ENCODE measurements at places on chromosomes 6 and 20.

- DNase-seq = no peak
Measured at GRCh38 chr6:112298816-112299281, 44.5 kb upstream of the LAMA4 start.

DNA sequence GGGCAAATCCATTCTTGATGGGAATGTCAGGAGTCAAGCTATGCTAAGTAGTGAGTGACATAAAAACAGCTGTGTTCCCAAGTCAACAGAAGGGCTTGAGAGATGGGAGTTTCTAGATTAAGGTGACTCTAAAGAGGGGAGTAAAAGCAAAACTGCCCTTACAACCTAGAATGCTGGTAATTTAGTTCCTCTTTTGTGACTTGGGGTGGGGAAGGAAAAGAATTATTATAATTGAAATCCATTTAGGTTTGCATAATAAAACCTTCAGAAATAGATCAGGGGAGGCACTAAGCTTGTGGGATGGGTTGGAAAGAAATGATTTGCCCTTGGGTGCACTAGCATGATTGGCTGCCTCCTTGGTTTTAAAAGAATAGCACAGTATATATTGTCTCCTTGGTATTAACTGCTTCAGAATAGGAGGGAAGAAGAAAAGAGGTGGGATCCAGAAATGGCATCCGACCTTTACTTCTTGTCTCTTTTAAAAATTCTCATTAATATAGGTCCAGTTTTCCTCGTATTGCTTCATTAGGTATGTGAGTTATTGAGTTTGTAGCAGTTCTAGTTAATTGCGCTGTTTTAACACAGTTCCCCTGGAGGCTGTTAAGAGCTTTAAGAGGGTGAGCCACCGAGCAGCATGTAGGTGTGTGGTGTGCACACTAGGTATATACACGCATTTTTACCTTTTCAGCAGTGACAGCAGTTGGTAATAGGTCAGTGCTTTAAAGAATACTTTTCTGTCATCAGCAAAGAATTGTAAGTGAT is 95.3 kb upstream of the VSTM2L start:
- no peak for DNase-seq

- no peak for DNase-seq
Measured at GRCh38 chr20:40293740-40294139, 395.3 kb downstream of the MAFB start.

DNA sequence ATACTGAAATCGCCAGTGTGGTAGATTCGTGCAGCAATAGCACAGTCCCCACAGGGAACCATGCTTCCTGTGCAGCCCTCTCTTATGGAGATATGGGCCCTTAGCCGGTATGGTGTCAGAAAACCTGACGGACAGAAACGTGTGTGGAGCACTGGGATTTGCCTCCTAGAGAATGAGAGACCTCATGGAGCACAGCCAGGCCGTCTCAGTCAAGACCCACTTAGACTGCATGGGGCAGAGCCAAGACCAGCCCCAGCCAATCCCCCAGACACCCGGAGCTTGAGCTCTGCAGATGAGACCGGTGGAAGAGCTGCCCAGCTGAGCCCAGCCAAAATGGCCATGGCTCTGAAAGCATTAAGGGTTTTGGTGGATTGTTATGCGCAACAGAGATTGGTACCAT is 163.7 kb downstream of the DLL1 start:
- DNase-seq = no peak

GRCh38 chr6:26257272-26257671 is 107.7 kb upstream of the BTN3A2 start:
- DNase-seq = no peak

DNA sequence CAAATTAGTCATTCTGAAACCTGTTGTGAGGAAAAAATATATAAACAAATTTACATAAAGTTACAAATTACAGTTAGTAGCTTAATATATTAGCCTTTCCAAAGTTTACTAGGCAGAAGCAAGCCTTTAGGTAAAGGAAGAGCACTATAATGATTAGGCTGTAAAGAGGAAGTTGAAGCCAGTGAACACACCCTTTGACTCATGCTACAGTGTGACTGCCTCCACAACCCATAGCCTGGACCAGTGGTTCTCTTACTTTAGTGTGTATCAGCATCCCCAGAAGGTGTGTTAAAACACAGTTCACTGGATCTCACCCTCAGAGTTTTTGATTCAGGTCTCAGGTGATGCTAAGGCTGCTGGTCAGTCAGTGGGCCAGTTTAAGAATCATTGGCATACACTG is 91.4 kb upstream of the DEFB112 start:
- no peak for DNase-seq

- no peak for DNase-seq
Measured at GRCh38 chr6:37095997-37096396, 74.0 kb upstream of the PIM1 start.

DNA sequence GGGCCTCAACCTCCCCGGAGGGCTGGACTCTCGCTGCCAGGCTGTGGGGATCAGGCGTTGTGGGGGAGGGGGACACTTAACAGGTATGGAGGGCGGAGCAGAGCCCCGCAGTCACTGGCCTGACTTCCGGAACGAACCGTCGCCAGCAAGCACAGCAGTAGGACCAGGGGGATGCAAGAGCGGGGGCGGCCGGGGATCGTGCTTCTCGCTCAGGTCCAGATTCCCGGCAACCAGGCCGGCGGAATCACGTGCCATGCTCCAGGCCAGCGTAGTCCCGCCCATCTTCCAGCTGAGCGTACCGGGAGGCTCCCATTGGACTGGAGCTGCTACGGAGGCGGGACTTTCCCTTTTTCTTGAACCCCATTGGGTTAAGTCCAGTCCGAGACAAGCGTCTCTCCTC is 10.0 kb upstream of the POU5F1 start:
- DNase-seq = peak; percentile 25

- DNase-seq = no peak
Measured at GRCh38 chr6:34047913-34048867, 97.7 kb downstream of the GRM4 start.

- no peak for DNase-seq
Measured at GRCh38 chr20:10976051-10976450, 302.3 kb upstream of the JAG1 start.

- DNase-seq = no peak
Measured at GRCh38 chr6:25144919-25145318, 134.3 kb upstream of the CARMIL1 start.

DNA sequence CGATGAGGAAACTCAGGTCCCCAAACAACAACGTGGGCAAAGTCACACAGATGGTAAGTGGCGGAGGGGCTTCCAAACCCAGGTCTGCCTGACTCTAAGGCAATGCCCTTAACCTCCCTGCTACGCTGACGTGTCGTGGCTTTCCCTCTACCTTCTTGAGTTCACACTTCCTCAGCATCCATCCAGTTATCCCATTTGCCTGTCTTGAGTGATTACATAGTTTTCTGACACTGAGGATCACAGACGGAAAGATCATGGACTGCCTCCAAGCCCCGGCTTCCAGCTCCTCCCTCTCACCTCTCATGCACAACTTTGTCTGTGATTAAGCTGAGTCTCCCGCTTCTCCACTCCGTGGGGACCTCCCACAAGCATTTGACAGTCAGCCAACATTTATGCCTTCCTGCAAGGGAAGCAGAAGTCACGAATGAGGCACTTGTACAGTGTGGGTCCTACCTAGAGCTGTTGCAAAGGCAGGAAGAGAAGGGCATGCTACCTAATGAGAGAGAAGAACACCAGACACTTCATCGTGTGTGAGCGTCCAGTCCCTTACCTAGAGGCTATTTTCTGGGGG is 33.8 kb downstream of the TBC1D7 start:
- DNase-seq = no peak

- DNase-seq = no peak
Measured at GRCh38 chr6:128070406-128070805, 169.5 kb upstream of the THEMIS start.

DNA sequence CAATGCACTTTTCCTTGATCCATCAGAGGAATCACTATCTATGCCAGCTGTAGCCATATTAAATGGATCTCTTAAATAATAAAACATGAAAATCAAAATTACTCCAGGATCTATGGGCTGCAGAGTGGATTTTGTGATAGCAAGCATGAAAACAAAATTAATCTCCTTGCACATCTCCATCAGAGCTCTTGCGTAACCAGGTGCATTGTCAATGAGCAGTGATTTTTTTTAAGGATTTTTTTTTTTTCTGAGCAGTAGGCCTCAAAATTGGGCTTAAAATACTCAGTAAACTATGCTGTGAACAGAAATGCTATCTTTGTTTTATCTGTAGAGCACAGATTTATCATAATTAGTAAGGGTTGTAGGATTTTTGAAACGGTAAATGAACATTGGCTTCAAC is 11.5 kb upstream of the CST3 start:
- no peak for DNase-seq

DNA sequence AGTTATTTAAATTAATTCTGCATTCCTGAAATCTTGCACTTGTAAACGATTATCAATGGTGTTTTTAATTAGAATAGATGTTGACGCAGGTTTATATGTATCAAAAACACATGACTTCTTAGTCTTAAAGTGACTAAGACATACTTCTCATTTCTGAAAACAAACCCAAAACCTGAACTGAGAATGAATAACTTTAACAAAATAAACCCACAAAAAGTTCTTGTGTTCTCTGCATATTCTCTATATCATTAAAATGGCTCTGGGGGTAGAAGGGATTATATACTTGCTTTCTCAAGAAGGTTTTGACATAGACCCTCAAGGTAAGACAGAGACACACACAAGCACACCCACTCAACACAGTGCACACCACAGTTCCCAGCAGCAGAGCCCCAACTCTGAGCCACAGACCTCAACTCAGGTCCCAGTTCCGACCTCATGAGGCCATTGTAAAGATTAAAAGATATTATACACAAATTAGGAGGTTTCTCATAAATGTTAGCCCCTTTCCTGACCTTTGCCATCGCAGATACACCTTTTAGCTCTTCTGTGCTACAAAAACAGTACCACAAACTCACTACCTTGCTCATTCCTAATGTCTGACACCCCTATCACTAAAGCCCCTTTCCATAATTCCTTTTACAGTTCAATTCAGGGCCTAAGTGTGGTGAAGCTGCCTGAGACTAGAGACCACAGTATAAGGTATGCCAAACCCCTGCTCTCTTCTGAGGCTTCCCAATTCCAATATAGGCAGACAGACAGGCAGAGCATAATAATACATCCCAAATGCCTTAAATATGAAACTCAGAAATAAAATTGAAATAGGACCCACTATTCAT is 267.8 kb downstream of the PTPRK start:
- no peak for DNase-seq

GRCh38 chr20:17941826-17942196 is 26.8 kb downstream of the SNX5 start:
- no peak for DNase-seq

DNA sequence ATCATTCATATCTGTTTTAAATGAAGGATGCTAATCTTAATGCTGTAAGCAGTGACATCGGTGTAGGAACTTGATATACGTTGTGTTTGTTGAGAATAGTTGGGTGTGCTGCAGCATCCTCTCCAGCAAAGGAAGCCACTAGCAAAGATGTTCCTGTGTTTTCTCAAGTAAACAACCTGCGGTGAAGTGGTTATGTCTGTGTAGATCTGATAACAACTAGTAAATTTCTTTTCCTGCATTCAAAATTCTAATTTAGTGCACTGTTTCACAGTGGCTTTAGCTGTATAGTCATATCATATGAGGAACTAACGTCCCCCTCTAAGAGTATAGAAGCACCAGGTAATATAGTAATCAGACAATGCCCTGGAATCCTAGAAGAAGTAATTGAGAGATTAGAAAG is 38.7 kb downstream of the NCOA7 start:
- DNase-seq = no peak

All from stimulated activated CD4-positive, alpha-beta T cell treated with anti-CD3 and anti-CD28 coated beads, Interleukin-12 subunit alpha, Interleukin-12 subunit beta, amount 100 ng/mL, for 24 hours (primary cell).